ENCODE measurements at places on chromosomes 4 and X. TPM values are rescaled to one million over a fixed set of nuclear protein-coding genes. Genes with fewer than 3 reads are reported as not detected.

The HS3ST1 gene
- 10.1 TPM for total RNA-seq

The CTAG2 gene
- total RNA-seq: not detected

The HSFX3 gene
- not detected for total RNA-seq

The THAP9 gene
- 0.84 TPM for total RNA-seq

The CXCL11 gene
- 0.07 TPM for total RNA-seq

The RTL5 gene
- 0.09 TPM for total RNA-seq

The MAGEE2 gene
- total RNA-seq: not detected

The MAP7D2 gene
- 0.37 TPM for total RNA-seq

The RNF175 gene
- total RNA-seq: not detected

The HTR2C gene
- total RNA-seq: not detected

The TAF7L gene
- total RNA-seq: not detected

The OPHN1 gene
- 1.3 TPM for total RNA-seq

The PNMA6A gene
- total RNA-seq: not detected

The FAM13A gene
- 11.6 TPM for total RNA-seq

The TMEM187 gene
- total RNA-seq: 12.4 TPM

The TEX11 gene
- total RNA-seq: not detected

Data from airway epithelial cell (primary cell).